ENCODE measurements at places on chromosomes 1 and 21. TPM values are rescaled to one million over a fixed set of nuclear protein-coding genes. Genes with fewer than 3 reads are reported as not detected.

The SLC9C2 gene
- not detected for total RNA-seq

The FGR gene
- total RNA-seq: not detected

- DNase-seq: peak; percentile 92
These were observed 35.8 kb downstream of the PIK3CD start for GRCh38 chr1:9687120-9687873.

DNA sequence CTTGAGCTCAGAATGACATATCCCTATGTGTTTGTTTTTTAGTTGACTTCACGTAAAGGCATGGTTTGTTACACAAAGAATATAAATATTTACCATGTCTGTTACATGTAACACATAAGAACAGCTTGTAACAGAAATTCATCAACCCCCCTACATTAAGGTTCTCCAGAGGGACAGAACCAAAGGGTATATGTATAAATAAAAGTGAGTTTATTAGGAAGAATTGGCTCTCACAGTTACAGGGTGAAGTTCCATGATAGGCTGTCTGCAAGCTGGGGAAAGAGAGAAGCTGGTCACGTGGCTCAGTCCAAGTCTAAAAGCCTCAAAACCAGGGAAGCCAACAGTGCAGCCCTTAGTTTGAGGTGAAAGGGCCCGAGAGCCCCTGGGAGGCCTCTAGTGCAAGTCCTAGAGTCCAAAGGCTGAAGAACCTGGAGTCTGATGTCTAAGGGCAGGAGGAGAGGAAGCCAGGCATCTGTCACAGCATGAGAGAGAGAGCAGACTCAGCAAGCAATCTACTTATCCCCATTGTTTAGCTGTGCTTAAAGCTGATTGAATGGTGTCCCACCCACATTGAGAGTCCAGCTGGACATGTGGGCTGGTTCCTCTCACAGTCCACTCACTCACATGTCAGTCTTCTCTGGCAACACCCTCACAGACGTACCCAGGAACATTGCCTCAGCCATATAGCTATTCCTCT lies 15.8 kb downstream of the THRAP3 start:
- peak; percentile 45 for DNase-seq

DNA sequence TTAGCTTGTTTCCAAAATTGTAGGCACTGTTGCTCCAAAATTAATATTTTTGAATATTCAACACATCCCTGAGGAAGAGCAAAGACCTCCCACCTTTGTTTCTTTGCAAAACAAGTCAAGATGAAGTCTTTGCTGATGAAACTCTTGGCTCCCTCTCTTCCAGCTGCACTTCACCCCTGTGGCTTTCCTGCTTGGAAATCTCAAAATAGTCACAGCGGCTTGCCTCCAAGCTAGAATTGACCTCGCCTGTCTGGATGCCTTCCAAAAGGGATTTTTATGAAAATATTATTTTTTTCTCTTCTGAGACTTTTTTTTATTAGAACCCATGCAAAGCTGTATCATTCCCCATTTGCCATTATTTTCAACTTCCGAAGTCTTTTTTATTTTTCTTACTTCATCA lies 71.1 kb upstream of the MROH9 start:
- DNase-seq: peak; percentile 3

- DNase-seq: no peak
These were observed 344.7 kb upstream of the PTBP2 start for GRCh38 chr1:96376846-96377245.

- no peak for DNase-seq
These were observed at the start of gene C2CD4D for GRCh38 chr1:151839457-151840403. Gene C2CD4D (minus strand): TSS chr1:151839820. CDS start chr1:151838989, 831 bp downstream.

The NEXN gene
- 5.2 TPM for total RNA-seq

DNA sequence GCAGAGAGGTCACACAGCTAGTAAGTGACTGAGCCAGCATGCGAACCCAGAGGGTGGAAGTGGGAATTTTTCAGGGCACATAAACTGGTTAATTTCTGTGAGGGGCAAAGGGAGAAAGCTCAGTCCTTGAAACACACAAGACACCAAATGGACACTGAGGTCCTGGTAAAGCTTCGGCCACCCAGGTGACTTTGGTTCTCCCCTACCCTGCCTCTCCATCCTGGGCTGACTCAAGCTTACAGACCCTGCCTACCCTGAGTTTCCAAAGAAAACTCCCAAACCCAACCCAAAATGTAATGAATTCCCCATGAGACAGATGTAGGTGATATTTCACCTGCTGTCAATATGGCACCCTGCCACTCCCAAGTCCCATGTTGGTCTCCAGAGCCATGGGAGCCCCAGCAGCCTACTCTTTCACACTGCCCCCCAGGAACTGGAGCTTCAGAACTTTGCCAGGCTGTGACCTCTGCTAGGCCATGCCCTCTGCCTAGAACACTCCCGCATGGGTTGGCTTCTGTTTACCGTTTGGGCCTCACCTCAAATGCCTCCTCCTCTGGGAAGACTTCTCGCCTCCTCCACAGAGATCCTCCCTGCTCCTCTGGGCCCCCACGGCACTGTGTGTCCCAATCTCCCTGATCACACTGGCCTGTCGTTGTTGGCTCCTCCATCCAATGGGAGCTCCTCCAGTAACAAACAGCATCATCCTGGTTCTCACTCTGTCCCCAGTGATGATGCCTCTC lies 3.7 kb upstream of the LRP8 start:
- no peak for DNase-seq

The FCRL5 gene
- total RNA-seq: not detected

DNA sequence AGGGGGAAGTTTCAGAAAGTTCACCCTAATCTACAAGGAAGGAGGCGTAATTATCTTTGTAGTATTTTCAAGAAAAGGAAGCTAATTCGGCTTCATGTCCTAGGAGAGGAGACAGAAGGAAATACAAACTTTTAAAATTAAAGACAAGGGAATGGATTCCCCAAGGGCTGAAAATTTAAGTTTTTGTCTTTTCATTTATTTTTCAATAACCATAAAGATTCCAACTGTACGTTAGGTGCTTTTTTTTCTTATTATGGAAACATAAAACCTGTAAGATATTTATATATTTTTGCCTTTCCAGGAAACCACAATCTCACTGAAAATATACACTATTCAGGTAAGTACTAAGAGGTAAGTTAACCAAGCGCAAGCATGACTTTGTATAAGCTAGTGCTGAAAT lies at the start of gene OR2M3:
Gene OR2M3, plus strand, starts transcription at position 301 of the 400 bp plus-strand sequence. CDS start 5,803 bp downstream, outside the sequence.
- DNase-seq: no peak

The PALMD gene
- total RNA-seq: 1.1 TPM

DNA sequence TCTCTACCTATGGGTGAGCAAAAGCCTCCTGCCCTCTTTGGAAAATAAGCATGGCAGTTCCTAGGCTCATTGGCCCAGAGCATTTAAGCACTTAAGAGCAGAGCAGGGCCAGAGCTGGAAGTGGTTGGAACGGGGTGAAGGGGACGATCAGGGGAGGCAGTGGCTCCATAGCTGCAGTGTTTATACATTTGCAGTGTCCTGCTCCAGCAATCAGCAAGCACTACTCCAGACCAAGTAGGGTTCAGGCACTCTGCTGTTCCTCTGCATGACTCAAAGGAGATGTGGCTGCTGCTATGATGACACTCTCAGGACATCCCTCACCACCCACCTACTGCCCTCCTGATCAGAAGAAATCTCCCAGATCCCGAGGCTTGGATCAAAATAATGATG lies 55.0 kb downstream of the TRABD2B start:
- no peak for DNase-seq

DNA sequence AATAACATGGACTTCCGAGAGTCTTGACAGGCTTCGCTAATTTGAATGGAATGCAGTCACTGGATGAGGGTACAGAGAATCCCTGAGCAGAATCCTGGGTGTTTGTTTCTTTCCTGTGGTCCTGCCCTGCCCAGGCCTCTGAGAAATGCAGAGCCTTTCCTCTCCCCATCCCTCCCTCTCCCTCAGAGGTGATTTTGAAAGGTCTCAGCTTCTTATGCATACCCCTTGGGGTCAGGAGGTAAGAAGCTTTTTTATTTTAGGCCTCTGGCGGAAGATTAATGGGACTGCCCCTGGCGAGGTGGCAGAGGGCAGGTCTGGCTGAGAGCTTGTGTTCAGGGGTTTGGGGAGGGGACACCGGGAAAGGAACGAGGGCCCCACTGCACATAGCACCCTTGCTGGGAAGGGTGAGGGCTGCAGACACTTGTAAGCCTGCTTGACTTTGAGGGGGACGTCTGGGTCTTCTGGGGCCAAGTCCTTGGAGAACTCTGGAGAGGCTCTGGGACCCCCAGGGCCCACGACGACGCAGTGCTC lies 116.5 kb upstream of the SLC45A1 start:
- peak; percentile 23 for DNase-seq

DNA sequence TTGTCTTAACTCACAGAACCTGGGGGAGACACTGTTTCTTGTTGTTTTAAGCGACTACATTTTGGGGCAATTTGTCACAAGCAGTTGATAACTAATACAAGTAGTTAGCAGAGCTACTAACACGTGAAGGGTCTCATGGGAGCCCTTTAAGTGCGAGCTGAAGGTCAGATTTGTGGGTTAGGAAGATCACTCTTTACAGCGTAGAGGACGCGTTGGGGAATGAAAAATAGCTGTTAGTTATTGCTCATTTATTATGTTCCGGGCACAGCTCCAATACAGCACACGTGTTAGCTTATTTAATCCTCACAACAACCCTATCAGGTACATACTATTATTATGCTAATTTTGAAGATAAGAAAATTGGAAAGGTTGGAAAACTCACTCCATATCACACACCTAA lies 95.9 kb downstream of the ACTL8 start:
- no peak for DNase-seq

- DNase-seq: no peak
These were observed 10.9 kb upstream of the PROX1 start for GRCh38 chr1:213976665-213977485.

GRCh38 chr1:17736625-17737024 lies 18.5 kb upstream of the ACTL8 start:
- DNase-seq: no peak

The SLFNL1 gene
- total RNA-seq: under 0.01 TPM

The NUF2 gene
- total RNA-seq: 18.5 TPM

DNA sequence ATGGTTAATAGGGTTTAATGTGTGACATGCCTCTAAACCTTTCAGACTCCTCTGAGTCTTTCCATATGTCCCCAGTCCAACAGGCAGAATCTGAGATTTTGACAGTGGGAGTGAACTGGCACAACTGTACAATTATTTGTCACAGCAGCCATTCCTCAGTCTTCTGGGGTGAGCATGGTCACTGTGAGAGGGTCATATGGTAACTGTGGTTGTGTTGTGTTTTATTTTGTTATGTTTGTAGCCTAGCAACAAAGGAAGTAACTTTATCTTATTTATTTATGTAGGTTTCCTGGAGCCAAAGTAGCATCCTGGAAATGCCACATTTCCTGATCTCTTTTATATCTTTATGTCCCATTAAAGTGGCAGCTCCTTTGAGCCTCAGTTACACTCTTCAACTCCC lies 1067.9 kb downstream of the TTLL7 start:
- no peak for DNase-seq

GRCh38 chr1:230814949-230815692 lies 53.2 kb downstream of the C1orf198 start:
- no peak for DNase-seq

The SYDE2 gene
- 10.0 TPM for total RNA-seq

The PADI2 gene
- not detected for total RNA-seq

GRCh38 chr1:225712391-225712790 lies 59.5 kb upstream of the ENAH start:
- DNase-seq: no peak

The CELA2B gene
- total RNA-seq: not detected

- peak; percentile 37 for DNase-seq
These were observed at the start of gene DCDC2B for GRCh38 chr1:32208891-32209328. Gene DCDC2B (plus strand): TSS chr1:32209089. CDS start chr1:32209094, 5 bp downstream.

DNA sequence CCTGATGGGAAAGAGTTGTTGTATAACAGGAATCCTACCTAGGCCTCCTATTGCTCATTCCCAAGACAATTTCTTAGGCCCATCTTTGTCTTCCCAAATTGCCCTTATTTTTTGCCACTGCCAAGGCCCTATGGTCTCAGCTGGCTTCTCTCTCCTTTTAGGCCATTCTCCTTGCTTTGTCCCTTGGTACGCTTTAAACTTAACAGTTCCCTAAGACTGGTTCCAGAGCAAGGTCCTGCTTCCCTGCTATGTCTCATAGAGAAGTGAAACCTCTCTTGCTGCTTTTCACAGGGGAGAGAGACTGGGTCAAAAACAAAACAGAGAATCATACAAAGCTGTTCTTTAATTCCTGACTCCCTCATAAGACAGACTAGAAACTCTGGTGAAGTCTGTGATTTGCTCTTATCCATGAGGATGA lies 77.1 kb downstream of the XCL2 start:
- no peak for DNase-seq

The FCRL2 gene
- total RNA-seq: not detected

The SUSD4 gene
- total RNA-seq: 2.7 TPM

DNA sequence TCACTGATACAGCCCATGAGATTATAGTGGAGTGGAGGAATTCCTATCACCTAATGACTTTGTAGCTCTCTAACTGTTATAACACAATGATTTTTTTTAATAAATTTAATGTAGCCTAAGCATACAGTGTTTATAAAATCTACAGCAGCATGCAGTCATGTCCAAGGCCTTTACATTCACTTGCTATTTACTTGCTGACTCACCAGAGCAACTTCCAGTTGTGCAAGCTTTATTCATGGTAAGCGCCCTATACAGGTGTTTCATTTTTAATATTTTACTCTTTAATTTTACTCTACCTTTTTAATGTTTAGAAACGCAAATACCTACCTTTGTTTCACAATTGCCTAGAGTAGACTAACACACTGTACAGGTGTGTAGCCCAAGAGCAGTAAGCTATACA lies 1652.2 kb downstream of the BRINP3 start:
- DNase-seq: peak; percentile 12

Measured in IMR-90 (cell line).